Activated CD4-positive, alpha-beta memory T cell treated with anti-CD3 and anti-CD28 coated beads for 36 hours (primary cell): ENCODE measurements at places on chromosomes 2 and 18. TPM values are rescaled to one million over a fixed set of nuclear protein-coding genes. Genes with fewer than 3 reads are reported as not detected.

The TFPI gene
- not detected for total RNA-seq

The SKOR2 gene
- total RNA-seq, result not detected

The SH3RF3 gene
- 0.33 TPM for total RNA-seq

GRCh38 chr2:26613241-26614215 lies 27.6 kb downstream of the CIB4 start:
- H3K36me3 ChIP-seq, result no peaks in the 10 kb centered on the region
- peaks cover 16% of the 10 kb centered on the region for H3K27me3 ChIP-seq
- H3K4me3 ChIP-seq, result no peak overlapping the region
- no peaks in the 10 kb centered on the region for H3K4me1 ChIP-seq
- H3K27ac ChIP-seq, result no peak overlapping the region

DNA sequence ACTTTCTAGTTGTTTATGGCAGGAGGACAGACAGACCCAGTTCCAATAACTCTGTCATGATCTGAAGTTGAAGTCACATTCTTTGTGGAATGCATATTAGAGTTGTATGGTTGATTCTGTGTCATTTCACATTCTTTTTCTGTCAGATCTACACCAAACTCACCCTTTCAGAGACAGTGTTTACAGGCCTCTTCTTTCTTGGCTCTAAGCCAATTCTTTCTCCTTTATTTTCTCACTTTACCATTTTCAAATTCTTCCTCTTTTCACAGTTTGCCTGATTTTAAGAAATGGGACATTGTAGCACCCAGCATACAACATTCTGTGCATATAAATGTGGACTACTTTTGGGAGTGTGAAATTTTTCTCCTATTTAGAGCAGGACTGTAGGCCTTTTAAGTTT lies 103.7 kb downstream of the CCDC85A start:
- H3K27me3 ChIP-seq, result no peaks in the 10 kb centered on the region
- H3K27ac ChIP-seq, result no peak overlapping the region
- H3K36me3 ChIP-seq, result no peaks in the 10 kb centered on the region
- no peaks in the 10 kb centered on the region for H3K4me1 ChIP-seq
- no peak overlapping the region for H3K4me3 ChIP-seq

DNA sequence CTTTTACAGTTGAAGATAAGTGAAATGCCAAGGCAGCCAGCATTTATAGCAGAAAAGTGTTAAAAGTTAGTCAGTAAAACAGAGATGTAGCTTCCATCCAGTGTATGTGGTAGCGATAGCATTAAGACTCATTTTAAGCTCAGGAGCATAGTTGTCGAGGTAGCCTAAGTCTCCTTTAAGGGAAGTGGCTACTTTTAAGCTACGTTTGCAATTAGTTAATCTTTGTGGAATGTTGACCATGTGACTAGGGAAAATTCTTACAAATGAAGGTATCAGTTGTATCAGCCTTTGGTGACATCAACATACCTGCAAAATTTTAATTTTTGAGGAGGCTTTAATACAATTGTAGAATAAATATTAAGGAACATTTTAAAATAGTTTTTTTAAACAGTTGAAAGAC lies 61.9 kb downstream of the LHCGR start:
- no peak overlapping the region for H3K27ac ChIP-seq
- DNase-seq, result no peak
- no peaks in the 10 kb centered on the region for H3K4me1 ChIP-seq
- H3K27me3 ChIP-seq, result no peaks in the 10 kb centered on the region
- H3K4me3 ChIP-seq, result no peak overlapping the region
- H3K36me3 ChIP-seq, result no peaks in the 10 kb centered on the region
